ENCODE measurements at places on chromosomes 6 and 20.
A peak's percentile ranks its signal among the peaks of the same experiment; 100 is the strongest.

DNA sequence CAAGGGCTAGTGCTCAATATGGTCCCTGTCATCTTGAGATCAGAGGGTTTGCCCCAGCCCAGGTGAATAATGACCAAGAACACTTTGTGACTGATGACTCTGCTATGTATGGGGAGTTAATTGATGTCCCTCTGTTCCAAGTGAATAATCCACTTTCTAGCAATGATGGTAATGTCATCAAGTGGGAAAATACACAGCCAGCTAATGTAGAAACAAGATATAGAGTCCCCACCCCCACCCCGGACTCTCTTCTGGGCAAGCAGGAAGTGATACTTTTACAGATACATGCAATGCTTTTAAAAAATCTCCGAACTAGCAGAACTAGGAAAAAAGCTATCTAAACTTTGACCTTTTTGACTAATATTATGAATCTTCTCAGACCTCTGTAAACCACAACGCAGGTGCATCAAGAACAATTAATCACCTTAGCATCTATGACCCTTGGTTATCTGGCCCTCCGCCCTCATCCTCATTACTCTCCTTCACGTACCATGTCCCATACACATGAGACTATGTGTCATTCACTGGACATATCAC, 30.5 kb downstream of the CNR1 start:
- DNase-seq, result no peak

- no peak for DNase-seq
These were observed 74.3 kb upstream of the RCAN2 start for GRCh38 chr6:46565531-46565930.

GRCh38 chr20:31987744-31988143, 19.8 kb downstream of the XKR7 start:
- no peak for DNase-seq

DNA sequence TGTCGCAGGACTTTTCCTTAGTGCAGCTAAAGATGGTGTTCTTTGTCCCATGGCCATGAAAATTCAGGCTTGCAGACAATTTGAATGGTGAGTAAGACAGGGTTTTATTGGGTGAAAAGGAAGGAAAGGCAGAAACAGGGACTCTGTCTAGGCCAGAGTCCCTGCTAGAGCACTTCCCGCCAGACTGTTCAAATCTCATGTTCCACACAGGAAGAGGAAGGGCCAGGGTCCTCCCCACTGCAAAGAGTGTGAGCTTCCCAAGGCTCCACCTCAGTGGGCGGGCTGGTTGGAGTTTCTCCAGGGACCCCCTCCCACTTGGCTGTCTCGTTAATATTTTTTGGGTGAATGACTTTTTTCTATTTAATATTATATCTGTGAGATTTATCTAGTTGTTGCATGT, 29.0 kb downstream of the COL19A1 start:
- DNase-seq, result no peak

DNA sequence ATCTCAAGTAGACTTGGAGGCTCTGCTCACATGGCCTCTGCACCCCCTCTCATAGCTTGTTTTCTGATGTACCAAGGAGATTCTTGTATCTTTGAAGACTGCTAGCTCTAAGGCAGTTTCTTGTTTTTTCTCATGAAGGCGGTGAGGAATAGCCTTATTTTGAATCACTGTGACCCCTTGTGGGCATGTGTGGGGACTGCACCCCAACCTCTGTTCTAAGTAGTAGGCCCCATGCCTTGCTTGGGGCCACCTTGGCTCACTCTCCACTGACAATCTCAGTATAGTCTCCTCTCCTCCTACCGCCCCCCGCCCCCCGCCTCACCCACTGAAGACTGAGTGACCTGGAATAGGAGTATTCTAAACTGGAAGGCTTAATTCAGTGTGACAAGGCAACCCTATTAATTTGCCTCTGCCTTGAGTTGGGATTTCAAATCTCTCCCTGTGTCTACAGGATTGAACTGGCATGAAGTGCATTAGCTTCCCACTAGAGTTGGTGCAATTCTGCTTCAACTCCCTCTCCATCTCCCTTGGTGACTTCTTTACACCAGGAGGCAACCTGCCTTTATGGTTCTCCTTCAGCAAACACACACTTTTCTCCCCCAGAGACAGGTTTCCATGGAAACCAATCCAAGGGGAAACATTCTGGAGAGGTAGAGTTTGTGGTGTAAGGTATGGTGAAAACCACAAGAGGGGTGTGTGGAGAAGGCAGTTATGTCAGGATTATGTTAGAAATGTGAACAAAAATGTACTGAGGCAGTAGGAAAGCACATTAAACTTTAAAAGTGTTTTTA, 75.4 kb upstream of the ECI2 start:
- DNase-seq, result peak; percentile 13

DNA sequence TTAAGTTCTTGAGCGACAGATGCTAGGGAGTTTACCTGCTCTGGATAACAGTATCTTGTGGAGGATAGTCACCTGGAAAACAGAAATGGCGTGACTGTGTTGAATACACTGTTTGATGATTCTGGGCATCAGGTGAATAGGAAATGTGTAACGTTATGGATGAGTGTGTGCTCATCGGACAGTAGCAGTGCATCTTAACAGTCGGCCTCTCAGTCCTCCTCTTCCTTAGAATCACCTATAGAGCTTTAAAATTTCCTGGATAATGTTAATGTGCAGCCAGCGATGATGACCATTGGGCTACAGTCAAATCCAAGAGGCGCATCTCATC, 217.7 kb downstream of the OR2B2 start:
- no peak for DNase-seq

- DNase-seq, result no peak
These were observed 404.7 kb downstream of the TAF4 start for GRCh38 chr20:61661025-61661424.

GRCh38 chr20:59392736-59393135, 92.3 kb downstream of the EDN3 start:
- no peak for DNase-seq

DNA sequence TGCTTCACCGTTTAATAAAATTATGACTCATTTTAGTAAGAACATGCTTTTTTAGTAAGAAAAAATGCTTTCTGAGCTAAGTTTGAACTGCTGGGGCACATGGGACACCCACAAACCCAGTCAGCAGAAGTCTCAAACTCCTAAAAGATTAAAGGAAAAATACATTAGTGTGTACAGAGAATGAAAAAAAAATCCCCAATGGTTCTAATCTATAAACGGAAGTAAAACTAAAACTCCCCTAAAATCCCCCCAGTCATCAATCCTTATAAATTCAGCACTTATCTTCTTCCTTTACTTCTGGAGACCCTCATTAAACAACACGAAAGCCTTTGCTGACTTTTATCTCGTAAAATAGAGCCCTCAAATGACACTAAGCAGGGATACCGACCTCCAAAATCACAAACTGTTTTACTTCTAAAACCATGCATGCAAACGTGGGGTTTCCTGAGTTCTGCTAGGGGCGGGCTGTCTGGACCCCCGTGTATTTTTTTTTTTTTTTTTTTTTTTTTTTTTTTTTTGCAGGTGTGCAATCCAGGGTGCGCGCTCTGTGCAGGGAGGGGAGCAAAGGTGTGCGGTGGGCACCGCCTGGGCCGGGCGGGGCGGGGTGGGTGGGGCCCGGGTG, 1.1 kb upstream of the MYB start:
- no peak for DNase-seq

DNA sequence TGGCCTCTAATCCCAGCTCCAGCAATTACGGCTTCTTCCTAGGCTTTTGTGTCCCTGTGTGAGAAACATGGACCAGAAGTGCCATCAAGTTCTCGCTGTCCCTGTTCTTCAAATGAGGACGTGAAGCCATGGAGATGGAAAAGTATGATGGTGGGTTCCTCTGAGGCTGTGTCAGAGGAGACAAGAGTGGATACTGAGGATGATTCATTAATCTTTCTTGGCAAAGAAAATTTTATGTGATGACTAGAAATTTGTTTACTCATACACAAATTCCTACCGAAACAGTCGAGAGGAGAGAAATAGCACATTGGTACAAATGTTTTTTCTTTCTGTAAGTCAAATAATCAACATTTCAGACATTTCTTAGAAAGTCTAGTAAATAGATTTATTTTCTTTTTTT, 35.0 kb upstream of the PNRC1 start:
- no peak for DNase-seq

DNA sequence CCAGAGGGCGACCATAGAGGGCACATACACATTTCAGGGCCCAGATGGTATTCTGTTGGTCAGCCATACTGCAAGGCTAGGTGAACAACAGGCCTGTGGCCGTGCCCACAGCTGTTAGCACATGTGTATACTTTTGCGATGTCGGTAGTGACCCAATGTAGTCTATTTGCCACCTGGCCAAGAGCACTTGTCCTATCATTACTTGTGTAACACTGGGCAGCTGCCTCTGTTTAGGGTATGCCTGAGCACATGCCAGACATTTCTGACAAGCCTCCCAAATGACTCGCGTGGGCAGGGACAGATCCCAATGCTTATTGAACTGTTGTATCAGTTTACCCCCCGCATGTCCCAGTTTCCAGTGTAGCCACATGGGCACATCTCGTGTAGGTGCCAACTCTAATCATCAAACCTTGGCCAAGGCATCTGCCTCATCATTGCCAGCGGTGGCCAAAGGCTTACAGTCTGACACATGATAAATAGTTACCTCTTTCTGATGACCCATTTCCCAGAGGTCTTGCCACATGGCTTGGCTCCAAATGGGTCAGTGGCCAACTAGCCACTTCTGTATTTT, 74.4 kb upstream of the FBXL4 start:
- no peak for DNase-seq

DNA sequence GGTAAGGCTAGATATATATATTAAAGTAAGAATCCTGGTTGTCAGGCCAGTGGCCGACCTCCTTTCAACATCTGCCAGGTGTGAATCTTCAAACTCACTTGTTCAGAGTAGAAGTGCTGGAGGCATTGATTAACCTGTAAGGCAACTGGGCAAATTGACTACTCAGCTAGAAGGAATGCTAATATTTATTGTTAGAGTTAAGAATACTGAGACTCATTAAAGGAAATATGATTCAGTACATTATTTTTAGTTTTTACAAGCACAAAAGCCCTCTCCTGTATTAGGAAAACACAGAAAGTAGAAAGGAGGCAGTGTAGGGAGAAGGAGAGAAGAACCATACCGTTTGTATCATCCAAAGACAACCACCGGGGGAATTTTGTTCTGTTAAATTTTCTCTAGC, 53.5 kb downstream of the RIPOR2 start:
- DNase-seq, result no peak

DNA sequence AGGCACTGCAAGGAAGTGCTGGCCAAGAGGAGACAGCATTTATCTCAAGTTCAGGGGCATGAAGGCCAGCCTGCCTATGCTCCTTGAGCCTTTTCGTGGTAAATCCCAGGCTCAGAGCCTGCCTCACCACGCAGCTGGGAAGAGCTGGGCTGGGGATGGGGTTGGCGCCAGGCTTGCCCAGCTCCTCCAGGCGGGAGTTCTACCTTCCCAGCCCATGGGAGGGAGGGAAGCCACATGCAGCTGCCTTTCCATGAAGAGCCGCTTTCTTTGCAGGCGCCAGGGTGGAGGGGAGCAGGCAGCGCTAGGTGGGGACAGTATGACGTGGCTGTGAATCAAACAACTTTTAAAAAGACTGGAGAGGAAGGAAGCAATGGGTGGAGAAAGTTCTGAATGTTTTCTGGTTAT, 19.5 kb upstream of the SIRT5 start:
- DNase-seq, result no peak

DNA sequence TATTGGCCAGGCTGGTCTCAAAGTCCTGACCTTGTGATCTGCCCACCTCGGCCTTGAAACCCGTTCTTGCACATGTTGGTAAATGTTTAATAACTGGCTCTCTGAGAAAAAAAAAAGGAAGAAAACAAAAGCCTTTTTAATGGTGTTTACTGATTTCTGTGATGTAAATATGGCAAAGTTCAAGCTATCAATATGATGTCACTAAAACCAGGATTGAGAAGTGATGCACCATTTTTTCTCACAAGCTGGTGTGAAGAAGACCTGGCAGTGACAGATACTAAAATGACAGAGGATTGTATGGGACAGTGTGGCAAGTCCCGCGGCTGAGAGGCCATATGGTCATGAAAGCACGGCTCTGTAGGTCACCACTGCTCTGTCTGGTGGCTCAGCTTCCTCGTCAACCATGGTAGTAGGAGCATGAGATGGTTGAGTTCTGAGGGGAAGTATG, 196.3 kb upstream of the SUPT3H start:
- DNase-seq, result no peak

DNA sequence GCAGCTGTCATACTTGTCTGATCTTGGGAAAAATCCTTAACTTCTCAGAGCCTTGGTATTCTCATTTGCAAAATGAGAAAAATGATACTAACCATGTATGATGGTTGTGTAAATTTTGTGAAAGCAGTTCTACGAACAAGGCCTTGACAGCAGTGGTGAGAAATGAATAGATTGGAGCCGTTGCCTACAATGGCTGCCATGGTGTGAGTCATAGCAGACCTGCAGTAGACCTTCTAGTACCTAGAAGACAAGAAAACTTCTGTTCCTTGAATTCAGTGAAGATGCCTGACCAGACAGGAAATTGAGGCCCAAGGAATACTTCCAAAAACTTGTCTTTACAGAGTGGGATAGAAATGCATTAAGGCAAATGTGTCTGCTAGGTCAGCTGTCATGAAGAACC, 338.9 kb downstream of the QKI start:
- DNase-seq, result no peak

- no peak for DNase-seq
These were observed 2.4 kb downstream of the JAG1 start for GRCh38 chr20:10671221-10671918.

- DNase-seq, result no peak
These were observed 157.9 kb downstream of the SLC24A3 start for GRCh38 chr20:19370076-19371075.
